ENCODE measurements at places on chromosomes 1 and 21. TPM values are rescaled to one million over a fixed set of nuclear protein-coding genes. Genes with fewer than 3 reads are reported as not detected.

DNA sequence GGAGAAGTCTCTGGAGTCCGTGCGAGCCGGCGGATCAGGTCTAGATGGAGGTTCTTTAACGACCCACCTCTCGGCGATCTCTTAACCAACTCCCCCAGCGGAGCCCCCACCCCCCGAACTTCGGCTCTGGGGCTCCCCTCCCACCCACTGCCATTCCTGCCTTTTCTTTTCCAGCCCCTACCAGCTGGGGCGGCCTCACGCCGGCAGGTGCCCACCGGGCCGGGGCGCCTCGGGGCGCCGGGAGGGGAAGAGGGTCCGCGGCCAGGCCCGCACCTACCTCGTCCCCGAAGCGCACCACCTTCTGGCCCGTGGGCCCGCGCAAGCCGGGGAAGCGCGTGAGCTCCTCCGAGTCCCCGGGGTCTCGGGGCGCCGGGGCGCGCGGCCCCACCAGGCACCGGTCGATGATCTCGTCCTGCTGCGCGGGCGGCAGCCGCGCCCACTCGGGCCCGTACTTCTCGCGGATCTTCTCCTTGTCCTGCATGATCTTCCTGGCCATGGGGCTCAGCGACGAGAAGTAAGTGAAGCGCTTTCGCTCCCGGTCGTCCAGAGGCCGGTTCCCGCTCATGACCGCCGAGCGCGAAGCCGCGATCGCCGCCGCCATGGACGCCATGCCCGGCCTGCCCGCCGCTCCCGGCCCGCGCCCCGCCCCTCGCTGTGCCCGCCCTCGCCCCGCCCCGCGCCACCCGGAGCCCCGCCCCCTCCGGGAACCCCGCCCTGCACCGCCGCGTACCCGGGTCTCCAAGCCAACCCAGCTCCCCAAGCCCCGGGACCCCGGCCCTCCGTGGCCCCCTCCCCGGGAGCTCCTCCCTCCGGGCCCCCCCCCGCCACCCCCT, at the start of gene C1orf198:
Gene C1orf198 (minus strand): TSS at position 619 of the 833 bp plus-strand sequence. CDS start 9 bp downstream, at position 610.
- DNase-seq = peak; percentile 89

- no peak for DNase-seq
Observed at GRCh38 chr1:31498376-31499040, 77.8 kb upstream of the TINAGL1 start.

DNA sequence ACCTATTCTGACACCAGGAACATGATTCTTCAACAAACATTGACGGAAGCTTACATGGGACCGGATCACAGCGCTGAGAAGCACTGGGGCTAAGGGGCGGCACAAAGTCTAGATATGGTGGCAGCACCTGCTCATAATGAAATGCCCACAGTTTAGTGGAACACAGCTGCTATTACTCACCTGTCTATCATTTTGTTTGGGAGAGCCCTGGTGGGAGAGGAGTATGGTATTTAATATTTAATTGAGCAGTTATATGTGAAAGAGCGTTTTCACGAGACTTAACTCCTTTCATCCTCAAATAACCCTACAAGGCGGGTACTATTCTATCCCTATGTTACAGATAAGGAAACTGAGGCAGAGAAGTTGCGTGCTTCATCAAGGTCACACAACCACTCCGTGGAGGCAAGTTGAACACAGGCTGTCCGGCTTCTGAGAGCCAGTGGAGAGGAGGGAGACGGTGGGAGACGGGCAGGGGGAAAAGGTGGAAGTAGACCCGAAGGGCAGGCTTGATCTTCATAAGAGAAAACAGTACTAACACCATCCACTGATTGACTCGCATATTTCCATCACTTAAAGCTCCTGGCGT, 790 bp upstream of the TSNAX start:
- no peak for DNase-seq

DNA sequence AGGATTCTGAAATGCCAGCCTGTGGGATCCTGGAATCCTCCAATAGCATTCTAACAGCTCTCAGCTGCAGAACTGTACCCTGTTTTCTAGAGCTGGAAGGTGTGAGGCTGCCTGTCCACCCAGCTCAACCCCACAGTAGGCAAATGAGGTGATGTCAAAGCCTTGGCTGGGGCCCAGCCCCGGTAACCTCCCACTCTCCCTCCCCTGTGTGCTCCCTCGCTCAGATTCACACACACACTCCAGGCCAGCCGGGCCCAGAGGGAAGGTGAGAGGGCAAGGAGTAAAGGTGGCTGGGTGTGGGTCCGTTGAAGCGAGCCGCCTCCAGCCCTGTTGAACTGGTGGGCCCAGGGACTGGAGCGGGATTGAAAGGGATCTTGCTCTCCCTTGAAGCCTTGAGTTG, at the start of gene BSND:
Gene BSND (plus strand): TSS at position 257 of the 400 bp plus-strand sequence. CDS start 254 bp downstream, outside the sequence.
- DNase-seq = no peak

DNA sequence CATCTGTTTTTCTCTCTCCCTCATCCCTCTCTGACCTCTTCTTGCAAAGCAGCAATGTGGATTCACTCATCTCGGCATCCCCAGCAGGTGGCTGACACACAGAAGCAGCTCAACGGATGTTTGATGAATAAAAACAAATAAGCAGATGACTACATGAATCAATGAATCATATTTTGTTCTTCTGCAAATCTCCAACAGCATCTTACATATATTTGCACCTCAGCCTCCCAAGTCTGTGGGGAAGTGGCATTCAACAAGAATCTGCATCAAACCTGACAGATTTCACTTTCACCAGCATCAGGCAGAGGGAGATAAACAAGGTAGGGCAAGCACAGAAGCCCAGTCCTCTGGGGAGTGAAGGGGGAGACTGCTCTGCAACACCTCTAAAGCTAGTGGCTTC, 34.0 kb downstream of the CAPN8 start:
- no peak for DNase-seq

Gene NCF2
- 12.8 TPM for total RNA-seq

GRCh38 chr1:179124873-179125272, 43.0 kb downstream of the TOR3A start:
- DNase-seq = no peak

- DNase-seq = peak; percentile 77
Observed at GRCh38 chr1:9590945-9591668, 2.4 kb downstream of the TMEM201 start.

- DNase-seq = no peak
Observed at GRCh38 chr1:242546849-242547729, 22.6 kb upstream of the PLD5 start.

DNA sequence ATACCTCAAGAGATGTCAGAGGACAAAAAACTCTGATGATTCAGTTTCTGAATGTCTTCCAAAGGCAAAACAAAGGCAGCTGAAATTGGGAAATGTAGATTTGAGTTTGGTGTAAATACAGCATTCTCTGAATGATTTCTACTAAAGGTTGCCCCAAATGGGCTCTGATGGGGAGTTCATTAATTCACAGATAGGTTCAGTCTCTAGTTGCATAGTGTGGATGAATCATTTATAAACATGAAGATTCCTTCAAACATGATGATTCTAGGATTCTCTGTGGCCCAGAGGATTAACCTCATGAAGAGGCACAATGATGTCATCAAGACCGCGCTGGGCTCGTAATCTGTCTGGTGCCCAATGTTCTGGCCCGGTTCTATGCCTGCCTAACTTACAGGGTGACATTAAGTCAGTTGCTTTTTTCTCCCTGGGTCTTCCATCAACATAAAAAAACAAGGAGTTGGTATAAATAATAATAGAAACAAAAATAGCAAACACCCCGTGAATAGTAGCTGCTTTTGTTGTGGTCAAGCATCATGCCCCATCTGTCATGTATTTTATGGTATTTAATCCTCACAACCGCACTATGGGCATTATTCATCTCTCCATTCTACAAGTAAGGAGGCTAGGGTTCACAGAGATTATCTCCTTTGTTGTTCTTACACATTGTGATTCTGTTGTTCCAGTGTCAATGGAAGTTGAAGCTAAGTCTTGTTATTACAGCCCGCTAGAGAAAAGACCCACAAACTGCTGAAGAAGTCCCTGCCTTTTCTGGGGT, 509.6 kb upstream of the USP24 start:
- no peak for DNase-seq

All from posterior vena cava (tissue), 2 donors.